ENCODE measurements at places on chromosomes 5 and 9.

- no peak for DNase-seq
Measured at GRCh38 chr5:38466424-38467189, 89.8 kb downstream of the LIFR start.

DNA sequence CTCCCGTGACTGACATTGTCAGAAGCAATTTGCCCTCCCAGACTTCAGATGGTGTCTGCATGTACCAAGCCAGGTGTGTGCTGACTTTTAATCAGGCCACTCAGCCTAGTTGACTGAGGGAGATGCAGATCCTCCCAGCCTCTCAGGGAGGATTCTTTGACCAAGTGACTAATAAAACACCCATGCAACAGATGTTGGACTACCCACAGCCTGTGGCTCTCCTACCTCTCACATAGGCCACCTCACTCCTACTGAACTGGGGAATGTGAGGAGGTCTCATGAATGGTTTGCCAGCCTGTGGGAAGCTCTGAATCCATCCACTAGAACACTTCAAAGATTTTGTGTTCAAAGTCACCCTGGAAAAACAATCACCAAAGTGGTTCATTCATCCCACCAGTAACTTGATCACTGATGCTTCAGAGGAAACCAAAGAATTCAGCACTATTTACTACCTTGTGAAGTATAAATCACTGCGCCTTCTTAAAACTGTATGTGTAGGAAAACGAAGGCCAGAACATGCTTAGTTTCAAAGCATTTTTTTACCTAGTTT is 80.1 kb downstream of the ESM1 start:
- no peak for DNase-seq

- DNase-seq = no peak
Measured at GRCh38 chr9:111975709-111976108, 79.1 kb downstream of the UGCG start.

- DNase-seq = no peak
Measured at GRCh38 chr5:2259494-2260107, 376.9 kb upstream of the IRX4 start.

GRCh38 chr5:99449786-99450185 is 521.0 kb upstream of the CHD1 start:
- no peak for DNase-seq

Data from cortex of kidney (tissue), 1 donor.